Naive thymus-derived CD8-positive, alpha-beta T cell (primary cell): ENCODE measurements at places on chromosomes 12 and 14.

GRCh38 chr12:101200145-101200544 lies 9.9 kb downstream of the SLC5A8 start:
- no peak for DNase-seq

GRCh38 chr14:105919458-105920150 lies 393.2 kb downstream of the TMEM121 start:
- no peak for DNase-seq

- DNase-seq = no peak
Observed at GRCh38 chr12:67456431-67456901, 187.3 kb downstream of the CAND1 start.

DNA sequence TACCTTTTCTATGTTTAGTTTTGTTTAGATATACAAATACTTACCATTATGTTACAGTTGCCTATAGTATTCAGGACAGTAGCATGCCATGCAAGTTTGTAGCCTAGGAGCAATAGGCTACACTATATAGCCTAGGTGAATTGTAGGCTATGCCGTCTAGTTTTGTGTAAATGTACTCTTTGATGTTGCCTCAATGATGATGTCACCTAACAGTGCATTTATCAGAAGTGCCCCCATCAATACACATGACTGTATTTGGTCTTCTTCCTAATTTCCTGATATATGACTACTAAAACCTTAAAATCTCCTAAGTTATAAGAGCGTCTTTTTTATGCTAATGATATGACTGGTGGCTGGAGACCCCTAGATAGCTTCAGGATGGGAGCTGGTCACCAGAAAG lies 394.4 kb upstream of the STXBP6 start:
- no peak for DNase-seq

DNA sequence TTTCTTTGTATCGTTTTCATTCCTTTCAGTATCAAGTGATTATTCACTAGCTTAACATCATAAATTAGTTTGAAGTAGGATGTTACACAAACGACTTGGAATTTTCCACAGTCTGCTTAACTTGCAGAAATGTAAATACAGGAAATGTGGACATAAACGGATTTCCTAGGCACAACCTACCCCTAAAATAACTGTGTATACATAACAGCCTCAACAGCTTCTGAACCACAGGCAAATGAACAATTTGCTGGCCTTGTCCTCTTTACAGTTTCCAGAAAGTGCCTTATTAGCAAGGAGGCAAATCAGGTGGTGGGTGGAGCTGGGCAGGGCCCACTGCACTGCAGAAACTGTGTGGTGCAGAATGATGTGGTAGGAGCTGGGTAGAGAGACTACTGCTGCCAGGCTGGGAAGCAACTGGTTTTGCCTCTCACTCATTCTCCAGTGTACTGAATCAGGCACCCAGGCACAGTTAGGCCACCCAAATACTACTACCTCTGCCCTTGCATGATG lies 14.1 kb downstream of the DRAM1 start:
- no peak for DNase-seq

- no peak for DNase-seq
Observed at GRCh38 chr14:27372771-27373170, 774.9 kb upstream of the NOVA1 start.

GRCh38 chr12:20475542-20475941 lies 107.2 kb downstream of the PDE3A start:
- DNase-seq = no peak

DNA sequence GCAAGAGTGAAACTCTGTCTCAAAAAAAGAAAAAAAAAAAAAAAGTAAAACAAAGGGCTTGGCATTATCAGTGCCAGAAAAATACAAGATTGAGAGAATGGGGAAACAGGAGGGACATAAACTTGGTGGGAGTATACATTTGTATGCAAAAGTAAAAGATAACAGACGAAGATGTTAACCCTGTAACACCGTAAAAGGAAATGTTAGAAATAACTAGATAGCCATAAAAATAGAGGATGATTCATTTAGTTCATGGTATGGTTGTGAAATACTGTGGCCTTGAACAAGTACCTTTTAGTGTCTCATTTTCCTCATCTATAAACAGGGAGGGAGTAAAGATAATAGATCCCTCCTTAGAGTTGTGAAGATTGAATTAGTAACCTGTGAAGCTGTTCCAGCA lies 33.3 kb downstream of the ATP2A2 start:
- no peak for DNase-seq

GRCh38 chr12:107667464-107667863 lies 18.1 kb upstream of the PWP1 start:
- no peak for DNase-seq

DNA sequence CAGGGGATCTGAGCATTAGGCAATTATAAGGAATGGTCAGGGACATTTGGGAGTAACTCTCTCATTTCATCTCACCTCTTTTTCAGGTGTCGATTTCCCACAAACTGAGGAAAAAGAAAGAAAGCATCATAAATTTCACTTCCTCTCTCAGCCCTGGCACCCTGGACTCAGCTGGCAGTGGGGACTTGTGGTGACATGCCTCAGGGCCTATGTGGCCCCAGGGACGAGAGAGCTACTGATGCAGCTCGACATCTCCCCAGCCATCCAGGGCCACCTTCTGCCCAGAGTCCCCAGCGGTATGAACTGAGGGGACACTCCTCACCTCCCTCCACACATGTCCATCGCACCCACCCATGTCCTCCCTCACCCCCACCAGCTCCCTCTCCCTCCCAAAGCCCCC lies 11.7 kb downstream of the TNFRSF1A start:
- no peak for DNase-seq

GRCh38 chr14:103194256-103195045 lies 71.2 kb downstream of the TNFAIP2 start:
- DNase-seq = no peak

GRCh38 chr12:94123127-94123526 lies 25.2 kb upstream of the PLXNC1 start:
- DNase-seq = no peak

DNA sequence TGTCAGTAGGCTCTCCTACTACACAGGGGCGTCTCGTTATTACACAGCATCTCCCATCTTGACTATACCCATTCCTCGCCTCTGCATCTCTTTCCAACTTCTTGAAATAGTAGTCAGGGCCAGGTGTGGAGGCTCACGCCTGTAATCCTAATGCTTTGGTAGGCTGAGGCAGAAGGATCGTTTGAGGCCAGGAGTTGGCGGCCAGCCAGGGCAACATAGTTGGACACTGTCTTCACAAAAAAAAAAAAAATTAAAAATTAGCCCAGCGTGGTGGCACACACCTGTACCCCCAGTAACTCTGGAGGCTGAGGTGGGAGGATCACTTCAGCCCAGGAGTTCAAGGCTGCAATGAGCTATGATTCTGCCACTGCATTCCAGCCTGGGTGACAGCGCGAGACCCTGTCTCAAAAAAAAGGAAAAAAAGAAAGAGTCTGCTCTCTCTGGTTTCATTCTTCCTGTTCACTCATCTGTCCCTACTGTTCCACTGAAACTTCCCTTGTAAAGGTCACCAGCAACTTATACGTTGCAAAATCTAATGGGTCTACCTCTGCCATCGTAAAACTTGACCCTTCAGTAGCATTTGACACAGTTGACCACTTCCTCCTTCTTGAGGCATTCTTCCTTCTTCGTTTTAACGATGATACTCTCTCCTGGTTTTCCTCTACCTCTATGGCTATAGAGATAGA lies 41.0 kb upstream of the PTGR2 start:
- DNase-seq = no peak

GRCh38 chr12:49294086-49294803 lies 702 bp upstream of the PRPH start:
- no peak for DNase-seq

- DNase-seq = no peak
Observed at GRCh38 chr12:93518725-93519124, 51.4 kb downstream of the MRPL42 start.

DNA sequence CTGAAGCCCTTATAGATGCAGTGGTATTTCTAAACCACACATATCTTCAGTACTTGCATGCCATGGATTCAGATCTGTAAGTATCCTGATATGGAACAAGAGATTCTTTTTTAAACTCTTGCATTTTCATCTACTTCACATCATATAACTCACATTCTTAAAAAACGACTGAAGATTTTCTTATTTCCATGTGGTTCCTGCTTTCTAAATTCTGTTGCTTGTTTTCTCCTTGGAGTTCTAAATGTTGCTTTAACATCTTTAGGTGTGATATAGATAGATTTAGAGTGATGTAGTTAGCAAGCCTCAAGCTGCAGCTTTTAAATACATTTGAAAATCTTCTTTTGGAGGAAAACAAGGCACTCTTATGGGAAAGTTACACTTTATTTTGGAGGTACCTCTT lies 455.4 kb downstream of the FOXG1 start:
- no peak for DNase-seq

DNA sequence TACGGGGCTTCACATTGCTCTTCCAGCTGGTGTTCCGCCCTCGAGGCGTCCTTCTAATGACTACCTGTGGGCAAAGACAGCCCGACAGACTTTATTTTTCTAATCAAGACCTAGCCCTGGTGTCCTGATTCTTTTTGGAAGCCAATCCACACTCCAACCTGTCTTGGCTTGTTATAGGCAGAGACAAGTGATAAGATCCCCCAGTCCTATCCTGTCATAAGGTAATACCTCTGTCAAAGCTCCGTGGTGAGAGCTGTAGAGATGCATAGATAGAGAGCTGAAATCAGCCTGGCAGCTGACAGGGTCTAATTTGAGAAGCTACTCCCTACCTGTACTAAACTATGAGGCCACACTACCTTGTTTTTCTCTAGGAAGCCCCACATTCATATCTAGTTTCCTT lies 11.5 kb upstream of the WNK1 start:
- no peak for DNase-seq

- no peak for DNase-seq
Observed at GRCh38 chr12:126432780-126433179, 1367.5 kb downstream of the AACS start.

- no peak for DNase-seq
Observed at GRCh38 chr14:62706217-62706616, 339.0 kb downstream of the KCNH5 start.

- no peak for DNase-seq
Observed at GRCh38 chr12:117523971-117524370, 162.5 kb upstream of the NOS1 start.

- no peak for DNase-seq
Observed at GRCh38 chr14:77488558-77488957, 10.1 kb downstream of the ISM2 start.

- DNase-seq = no peak
Observed at GRCh38 chr14:68444449-68445168, 348.3 kb downstream of the ZFP36L1 start.

DNA sequence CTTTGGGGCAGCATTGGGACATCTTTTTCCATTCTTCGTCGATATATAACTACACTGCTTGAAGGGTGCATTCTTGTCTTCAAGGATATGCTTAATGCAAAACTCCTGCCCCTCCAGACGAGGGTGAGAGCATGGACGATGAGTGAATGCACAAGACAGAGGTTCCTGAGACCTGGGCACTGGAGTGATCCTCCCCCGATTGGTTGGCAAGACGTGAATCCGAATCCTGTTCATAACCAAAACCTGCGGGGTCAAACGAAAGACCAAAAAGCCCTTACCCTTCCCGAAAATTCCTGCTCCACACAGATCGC lies 684 bp downstream of the KANSL2 start:
- DNase-seq = no peak

- no peak for DNase-seq
Observed at GRCh38 chr12:124418791-124419190, 123.9 kb downstream of the RFLNA start.

- peak; percentile 62 for DNase-seq
Observed at GRCh38 chr14:64823305-64823861, 56.3 kb downstream of the SPTB start.

- DNase-seq = no peak
Observed at GRCh38 chr12:122104844-122105243, 26.3 kb downstream of the MLXIP start.

- no peak for DNase-seq
Observed at GRCh38 chr14:64762044-64763034, 58.1 kb downstream of the PLEKHG3 start.

DNA sequence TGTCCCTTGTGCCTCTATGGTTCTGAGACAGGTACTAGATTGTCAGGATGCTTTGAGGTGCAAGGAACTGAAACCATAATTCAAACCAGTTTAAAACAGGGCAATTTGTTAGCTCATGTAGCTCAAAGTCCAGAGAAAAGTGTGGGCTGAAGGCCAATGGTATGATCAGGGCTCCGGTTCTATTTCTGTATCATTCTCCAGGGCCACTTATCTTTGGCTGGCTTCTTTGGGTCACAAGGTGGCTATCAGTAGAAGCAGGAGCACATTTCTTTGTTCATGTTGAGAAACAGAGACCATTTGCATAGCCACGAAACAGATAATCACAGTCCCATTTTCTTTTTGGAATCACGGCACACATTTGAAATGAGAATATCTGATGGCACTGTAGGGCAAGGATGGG lies 294.9 kb downstream of the ETNK1 start:
- DNase-seq = no peak

GRCh38 chr14:48849741-48850322 lies 736.3 kb downstream of the RPS29 start:
- DNase-seq = no peak

GRCh38 chr12:18068355-18068754 lies 21.6 kb downstream of the RERGL start:
- no peak for DNase-seq

- DNase-seq = no peak
Observed at GRCh38 chr12:124273630-124274029, 21.3 kb upstream of the RFLNA start.

- no peak for DNase-seq
Observed at GRCh38 chr14:96260341-96260821, 4.4 kb downstream of the BDKRB1 start.

DNA sequence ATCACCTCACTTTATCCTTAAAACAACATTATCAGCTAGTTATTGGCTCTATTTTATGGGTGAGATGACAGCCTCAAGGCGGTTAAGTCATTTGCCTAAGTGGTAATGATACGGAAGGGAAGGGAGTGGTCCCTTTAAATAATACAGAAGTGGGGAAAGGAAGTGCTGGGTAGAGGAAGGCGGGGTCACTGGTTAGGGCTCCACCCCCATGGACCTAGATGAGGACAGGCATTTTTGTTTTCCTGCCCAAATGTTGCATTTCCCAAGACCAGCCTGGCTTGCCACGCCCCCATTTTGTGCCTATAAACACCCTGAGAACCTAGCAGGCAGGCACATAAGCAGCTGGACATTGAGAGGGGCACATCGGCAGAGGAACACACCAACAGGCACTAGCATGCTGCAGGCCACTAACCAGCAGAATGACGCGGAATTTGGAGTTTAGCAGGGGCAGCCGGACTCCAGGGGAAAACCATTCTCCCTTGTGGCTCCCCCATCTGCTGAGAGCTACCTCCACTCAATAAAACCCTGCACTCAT lies 100.9 kb downstream of the EPS8 start:
- DNase-seq = no peak

DNA sequence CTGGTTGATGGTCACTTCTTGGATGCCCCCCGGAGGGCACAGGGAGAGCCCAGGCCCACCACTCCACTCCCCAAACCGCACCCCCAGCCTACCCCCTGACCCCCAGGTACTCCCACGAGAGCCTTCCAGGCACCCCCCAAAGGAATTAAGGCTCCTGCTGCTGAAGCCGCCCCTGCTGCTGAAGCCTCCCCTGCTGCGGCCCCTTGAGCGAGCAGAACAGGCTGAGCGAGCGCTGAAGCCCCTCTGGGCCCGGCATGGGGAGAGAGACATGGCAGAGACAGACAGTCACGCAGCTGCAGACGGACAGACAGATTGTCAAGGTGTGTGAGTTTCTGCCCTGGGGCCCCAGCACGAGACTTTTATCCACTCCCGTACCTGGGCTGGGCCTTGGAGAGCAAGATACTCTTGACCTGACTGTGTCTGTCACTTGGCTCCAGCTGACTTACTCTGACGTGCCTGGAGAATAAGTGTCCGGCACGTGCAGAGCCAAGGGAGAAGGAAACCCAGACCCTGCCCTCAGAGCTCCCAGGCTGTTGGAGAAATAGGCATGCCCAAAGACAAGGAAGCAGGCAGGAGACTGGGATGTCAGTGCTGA lies at the start of gene KRT78:
KRT78 (minus strand) TSS at position 334 of the 595 bp plus-strand sequence; CDS start at position 270, 64 bp downstream.
- no peak for DNase-seq
